ENCODE measurements at places on chromosomes 12 and 14. TPM values are rescaled to one million over a fixed set of nuclear protein-coding genes. Genes with fewer than 3 reads are reported as not detected.

MGP gene
- total RNA-seq = not detected

GPRC5D gene
- not detected for total RNA-seq

AQP2 gene
- not detected for total RNA-seq

PIWIL1 gene
- not detected for total RNA-seq

PRICKLE1 gene
- total RNA-seq = 1.2 TPM

TAS2R7 gene
- not detected for total RNA-seq

ACYP1 gene
- 25.5 TPM for total RNA-seq

LRIG3 gene
- 7.2 TPM for total RNA-seq

TRIM9 gene
- 10.1 TPM for total RNA-seq

PTCSC3 gene
- not detected for total RNA-seq

TGM1 gene
- total RNA-seq = 0.68 TPM

TAS2R50 gene
- total RNA-seq = not detected

LRRC9 gene
- not detected for total RNA-seq

All from A549 treated with DMSO at 1 μM for 4 hours (cell line).